ENCODE measurements at places on chromosomes 5 and 9.

DNA sequence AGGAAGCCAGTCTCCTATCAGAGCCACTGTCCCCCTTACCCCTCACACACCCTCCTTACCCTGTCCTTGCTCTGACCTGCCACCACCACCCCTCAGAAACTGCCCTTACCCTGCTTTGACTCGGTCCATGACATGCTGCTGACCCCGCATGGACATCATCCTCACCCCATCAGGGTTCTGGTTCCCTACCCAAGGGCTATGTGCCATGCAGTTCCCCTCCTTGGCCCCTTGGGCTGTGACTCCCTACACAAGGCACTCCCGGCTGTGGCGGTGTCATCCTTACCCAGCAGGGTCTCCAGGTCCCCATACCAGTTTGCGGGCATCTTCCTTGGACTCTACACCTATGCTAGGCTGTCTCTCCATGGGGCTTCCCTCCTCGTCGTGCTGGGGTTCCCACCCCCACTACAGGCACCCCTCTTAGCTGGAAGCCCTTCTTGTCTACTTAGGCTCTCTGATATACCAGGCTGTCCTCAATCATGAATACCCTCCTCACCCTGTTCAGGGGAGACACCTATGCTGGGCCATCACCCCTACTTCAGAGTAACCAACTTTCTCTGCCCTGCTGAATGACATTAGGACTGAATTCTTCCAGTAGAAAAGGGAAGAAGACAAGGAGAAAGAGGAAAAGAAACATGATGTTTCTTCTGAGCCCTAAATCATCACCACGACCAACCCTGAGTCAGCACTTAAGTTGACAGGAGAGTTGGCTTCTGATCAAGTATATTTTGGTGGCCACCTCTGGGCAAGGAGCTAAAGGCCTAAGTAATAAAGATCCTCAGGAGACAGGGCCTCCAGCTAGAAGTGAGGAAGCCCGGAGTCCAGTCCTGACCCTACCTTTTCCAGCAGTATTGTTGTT, 115.2 kb downstream of the GCNT1 start:
- no peak for DNase-seq

GRCh38 chr5:57456531-57457135, 26.0 kb downstream of the ACTBL2 start:
- DNase-seq, result no peak

DNA sequence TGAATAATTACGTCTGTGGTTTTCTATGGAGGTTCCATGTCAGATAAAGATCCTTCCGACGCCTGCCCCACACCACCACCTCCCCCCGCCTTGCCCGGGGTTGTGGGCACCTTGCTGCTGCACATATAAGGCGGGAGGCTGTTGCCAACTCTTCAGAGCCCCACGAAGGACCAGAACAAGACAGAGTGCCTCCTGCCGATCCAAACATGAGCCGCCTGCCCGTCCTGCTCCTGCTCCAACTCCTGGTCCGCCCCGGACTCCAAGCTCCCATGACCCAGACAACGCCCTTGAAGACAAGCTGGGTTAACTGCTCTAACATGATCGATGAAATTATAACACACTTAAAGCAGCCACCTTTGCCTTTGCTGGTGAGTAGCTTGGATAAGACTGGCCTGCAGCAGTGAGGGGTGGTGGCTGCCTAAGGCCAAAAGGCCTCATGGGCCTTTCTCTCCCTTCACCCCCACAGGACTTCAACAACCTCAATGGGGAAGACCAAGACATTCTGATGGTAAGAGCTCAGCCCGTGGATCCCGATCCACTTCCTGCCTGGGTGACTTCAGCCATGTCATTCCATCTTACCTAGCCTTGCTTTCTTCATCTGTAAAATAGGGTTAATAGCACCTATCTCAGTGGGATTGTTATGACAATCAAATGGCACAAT, at the start of gene IL3:
Gene IL3, plus strand, starts transcription at position 155 of the 661 bp plus-strand sequence. Its CDS starts 52 bp downstream, at position 207.
- DNase-seq, result no peak

GRCh38 chr5:36273809-36274526, 27.7 kb downstream of the RANBP3L start:
- no peak for DNase-seq

DNA sequence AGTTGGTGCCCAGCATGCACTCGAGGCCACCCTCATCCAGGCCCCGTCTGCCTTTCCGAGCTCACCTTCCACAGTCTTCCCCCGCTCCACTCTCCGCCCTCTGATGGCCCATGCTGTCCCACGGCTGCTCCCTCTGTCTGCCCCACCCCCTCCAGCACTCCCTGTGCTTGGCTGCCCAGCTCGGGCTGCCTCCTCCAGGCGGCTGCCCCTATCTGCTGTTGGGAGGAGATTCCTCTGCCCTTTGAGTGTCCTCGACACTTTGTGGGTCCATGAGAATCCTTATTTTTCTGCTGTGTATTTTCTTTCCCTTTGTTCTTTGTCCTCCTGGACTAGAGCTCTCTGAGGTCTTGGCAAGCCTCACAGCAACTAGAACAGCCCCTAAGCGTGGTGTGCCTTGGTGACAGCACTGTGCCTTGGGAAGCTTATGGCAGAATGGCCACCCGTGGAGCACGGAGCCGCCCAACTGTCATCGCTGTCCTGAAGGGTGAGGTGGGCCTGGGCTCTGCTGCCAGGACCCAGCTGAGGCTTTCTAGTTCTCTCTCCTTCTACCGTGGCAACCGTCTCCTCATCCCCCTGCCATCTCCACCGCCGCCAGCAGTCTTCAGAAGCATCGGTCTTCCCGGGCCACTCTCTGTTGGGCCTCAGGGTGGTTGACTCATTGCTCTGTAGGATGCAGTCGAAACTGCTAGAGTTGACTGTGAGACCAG, 5.2 kb downstream of the NTMT1 start:
- DNase-seq, result no peak

DNA sequence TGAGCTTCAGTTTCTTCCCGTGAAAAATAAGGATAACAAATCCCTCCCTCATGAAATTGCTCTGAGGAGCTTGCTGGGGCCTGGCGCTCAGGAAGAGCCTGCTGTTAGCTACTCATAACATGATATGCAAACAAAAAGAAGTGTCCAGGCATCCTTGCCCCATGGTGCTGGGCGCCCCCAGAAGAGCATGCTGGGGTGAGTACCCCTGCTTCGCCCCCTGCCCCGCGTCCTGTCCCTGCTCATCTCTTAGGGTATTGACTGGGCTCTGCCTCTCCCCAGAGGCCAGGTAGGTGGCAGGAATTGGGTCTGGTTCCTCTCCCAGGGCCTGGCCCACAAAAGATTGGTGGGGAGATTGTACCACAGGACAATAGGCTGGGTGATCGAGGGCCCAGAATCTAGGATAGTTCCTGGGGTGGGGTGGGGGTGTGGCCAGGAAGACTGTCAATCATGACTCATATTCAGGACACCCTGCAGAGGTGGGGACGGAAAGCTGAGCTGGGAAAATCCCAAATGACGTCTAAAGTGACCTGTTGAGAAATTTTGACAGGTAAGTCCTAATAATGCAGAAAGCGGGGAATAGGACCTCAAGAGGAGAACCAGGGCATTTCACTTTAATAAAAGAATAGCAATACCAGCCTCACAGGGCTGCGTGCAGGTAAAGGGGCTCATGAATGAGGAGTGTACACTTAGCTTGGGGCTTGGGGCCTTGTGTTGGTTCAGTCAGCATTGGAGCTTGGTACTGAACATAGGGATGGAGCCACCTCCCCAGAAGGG, 8.9 kb downstream of the PITX1 start:
- DNase-seq, result no peak
